ENCODE measurements at places on chromosomes 12 and 14.

GRCh38 chr12:9797722-9798619 lies 29.3 kb upstream of the KLRF1 start:
- no peak overlapping the region for H3K27ac ChIP-seq
- no peaks in the 10 kb centered on the region for H3K4me1 ChIP-seq
- H3K36me3 ChIP-seq: no peaks in the 10 kb centered on the region
- H3K4me3 ChIP-seq: no peak overlapping the region
- DNase-seq: peak; percentile 20
- H3K27me3 ChIP-seq: no peaks in the 10 kb centered on the region

DNA sequence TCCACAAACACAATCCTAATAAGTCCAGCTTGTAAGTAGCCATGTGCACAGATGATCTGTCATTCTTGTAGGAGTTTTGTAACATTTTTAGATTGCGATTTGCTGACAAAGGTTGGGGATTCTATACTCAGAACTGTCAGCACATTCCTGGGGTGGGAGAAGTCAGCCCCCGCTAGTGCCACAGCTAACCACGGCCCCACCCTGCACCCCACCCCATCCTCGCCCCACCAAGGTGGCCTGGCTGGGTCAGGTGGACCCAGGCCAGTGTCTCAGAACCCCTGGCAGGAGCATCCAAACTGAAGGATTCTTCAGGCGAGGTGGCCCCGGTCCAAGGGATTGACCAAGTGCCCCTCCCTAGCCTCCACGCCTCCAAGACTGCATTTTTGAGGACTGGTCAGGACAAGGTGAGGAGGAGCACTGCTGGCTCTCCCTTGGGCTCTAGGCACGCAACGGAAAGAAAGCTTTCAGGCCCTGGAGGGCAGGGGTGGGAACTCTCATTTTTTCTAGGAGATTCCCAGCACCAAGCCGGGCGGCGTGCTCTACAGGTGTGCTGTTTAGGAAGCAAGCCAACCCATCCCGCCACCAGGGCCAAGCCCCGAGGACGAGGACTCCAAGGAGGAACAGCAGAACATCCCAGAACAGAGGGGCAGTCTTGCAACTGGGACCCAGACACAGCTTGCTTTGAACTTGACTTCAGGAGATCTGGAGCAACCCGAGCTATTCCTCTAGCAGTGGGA lies 172.8 kb downstream of the BCL11B start:
- no peaks in the 10 kb centered on the region for H3K36me3 ChIP-seq
- no peak overlapping the region for H3K27ac ChIP-seq
- H3K27me3 ChIP-seq: no peaks in the 10 kb centered on the region
- H3K4me1 ChIP-seq: peaks cover under 1% of the 10 kb centered on the region
- no peak for DNase-seq

GRCh38 chr14:64364907-64365306 lies 23.2 kb upstream of the MTHFD1 start:
- no peaks in the 10 kb centered on the region for H3K4me1 ChIP-seq
- no peak overlapping the region for H3K4me3 ChIP-seq
- H3K27me3 ChIP-seq: no peaks in the 10 kb centered on the region
- H3K36me3 ChIP-seq: no peaks in the 10 kb centered on the region
- DNase-seq: no peak
- H3K27ac ChIP-seq: no peak overlapping the region

GRCh38 chr12:65495233-65495632 lies 216.8 kb downstream of the MSRB3 start:
- DNase-seq: no peak
- H3K27me3 ChIP-seq: no peaks in the 10 kb centered on the region
- no peak overlapping the region for H3K27ac ChIP-seq
- H3K4me3 ChIP-seq: no peak overlapping the region
- H3K36me3 ChIP-seq: no peaks in the 10 kb centered on the region

- no peaks in the 10 kb centered on the region for H3K27me3 ChIP-seq
- no peak overlapping the region for H3K4me3 ChIP-seq
- peaks cover 30% of the 10 kb centered on the region for H3K4me1 ChIP-seq
- no peaks in the 10 kb centered on the region for H3K36me3 ChIP-seq
Measured at GRCh38 chr14:76998910-76999309, 29.6 kb downstream of the IRF2BPL start.

Data from spinal cord (tissue), 10 donors.